ENCODE measurements at places on chromosomes 5 and 9. TPM values are rescaled to one million over a fixed set of nuclear protein-coding genes. Genes with fewer than 3 reads are reported as not detected.

GRCh38 chr5:27788184-27788583 lies 749.8 kb upstream of the CDH9 start:
- H3K27me3 ChIP-seq = no peaks in the 10 kb centered on the region
- no peaks in the 10 kb centered on the region for H3K36me3 ChIP-seq
- DNase-seq = no peak
- H3K4me3 ChIP-seq = no peak overlapping the region

GRCh38 chr5:83331842-83332241 lies 139.7 kb upstream of the VCAN start:
- no peak overlapping the region for H3K4me3 ChIP-seq
- no peaks in the 10 kb centered on the region for H3K36me3 ChIP-seq
- no peak for DNase-seq
- H3K27me3 ChIP-seq = no peaks in the 10 kb centered on the region
- no peaks in the 10 kb centered on the region for H3K4me1 ChIP-seq

GRCh38 chr5:122312591-122313406 lies 762 bp downstream of the SNCAIP start:
- H3K27me3 ChIP-seq = no peaks in the 10 kb centered on the region
- H3K36me3 ChIP-seq = no peaks in the 10 kb centered on the region
- H3K4me1 ChIP-seq = no peaks in the 10 kb centered on the region
- no peak overlapping the region for H3K4me3 ChIP-seq

DNA sequence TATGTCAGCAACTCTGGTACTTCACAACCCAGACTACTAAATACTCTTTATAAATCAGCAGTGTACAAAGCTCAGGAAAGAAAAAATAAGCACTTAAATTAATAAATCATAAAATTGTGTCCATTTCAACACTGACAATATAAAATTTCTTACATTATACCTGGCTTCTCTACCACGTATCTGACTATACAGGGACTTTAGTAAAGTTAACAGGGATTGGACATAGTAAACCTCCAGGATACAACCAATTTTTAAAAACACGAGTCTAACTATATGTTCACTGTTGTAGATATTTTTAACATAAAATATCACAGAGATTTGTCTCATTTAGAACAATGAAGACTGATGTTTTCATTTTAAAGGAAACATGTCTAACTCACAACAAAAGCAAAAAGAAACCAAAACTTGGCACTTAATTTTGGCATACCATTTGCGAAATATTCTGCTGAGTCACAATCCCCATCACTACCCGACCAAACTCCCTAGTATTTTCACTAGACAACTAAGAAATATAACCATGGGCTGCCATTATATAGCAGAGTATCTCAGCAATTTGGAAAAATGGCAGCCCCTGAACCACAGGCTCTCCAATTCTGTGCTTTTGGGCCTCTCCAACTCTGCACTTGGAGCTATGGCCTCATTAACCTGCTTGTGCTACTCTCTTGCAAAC lies 14.4 kb downstream of the FAM169A start:
- no peak overlapping the region for H3K4me3 ChIP-seq
- no peaks in the 10 kb centered on the region for H3K4me1 ChIP-seq
- no peaks in the 10 kb centered on the region for H3K27me3 ChIP-seq
- no peak for DNase-seq
- no peaks in the 10 kb centered on the region for H3K36me3 ChIP-seq

- H3K27ac ChIP-seq = no peak overlapping the region
- H3K4me3 ChIP-seq = no peak overlapping the region
- no peak for DNase-seq
- no peaks in the 10 kb centered on the region for H3K27me3 ChIP-seq
- peaks cover 5% of the 10 kb centered on the region for H3K4me1 ChIP-seq
Observed at GRCh38 chr5:38466424-38467189, 89.8 kb downstream of the LIFR start.

DNA sequence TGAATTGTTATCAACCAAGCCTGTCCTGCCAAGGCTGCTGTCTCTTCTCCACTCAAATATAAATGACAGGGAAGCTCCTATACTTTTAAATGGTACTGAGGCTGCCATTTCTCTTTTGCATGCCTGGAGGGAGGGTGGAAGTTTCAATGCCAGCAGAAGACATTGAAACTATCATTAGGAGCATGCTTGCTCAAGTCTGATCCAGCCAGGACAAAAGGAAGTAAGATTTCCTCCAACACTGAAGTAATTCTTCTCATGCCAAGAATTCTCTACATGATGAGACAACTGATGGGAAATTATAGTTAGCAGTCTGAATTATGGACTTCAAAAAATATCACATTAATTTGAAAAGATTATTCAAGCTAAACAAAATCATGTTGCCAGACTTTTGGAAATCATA lies 5.4 kb downstream of the SPINK6 start:
- no peaks in the 10 kb centered on the region for H3K36me3 ChIP-seq
- H3K4me1 ChIP-seq = no peaks in the 10 kb centered on the region
- H3K4me3 ChIP-seq = no peak overlapping the region

The FOXD4L6 gene
- 0.30 TPM for total RNA-seq

DNA sequence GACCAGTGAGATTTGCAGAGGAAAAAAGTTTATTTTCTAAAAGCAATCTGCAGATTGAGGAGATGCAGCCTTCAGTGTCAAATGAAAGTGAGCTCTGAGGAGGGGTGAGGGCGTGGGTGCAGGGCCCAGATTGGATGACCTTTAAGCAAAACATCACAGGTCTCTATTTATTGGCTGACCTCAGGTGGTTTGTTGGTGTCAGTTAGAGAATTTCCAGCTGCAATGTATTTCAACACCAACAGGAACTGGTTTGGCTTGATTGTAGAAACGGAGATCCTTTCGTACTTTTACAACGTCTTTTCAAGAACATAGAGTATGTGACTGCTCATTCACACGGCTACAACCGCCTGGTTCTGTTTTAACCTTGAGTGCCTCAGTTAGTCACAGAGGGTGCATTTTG lies 1069.1 kb downstream of the EFNA5 start:
- H3K36me3 ChIP-seq = no peaks in the 10 kb centered on the region
- no peaks in the 10 kb centered on the region for H3K4me1 ChIP-seq
- no peak overlapping the region for H3K4me3 ChIP-seq

DNA sequence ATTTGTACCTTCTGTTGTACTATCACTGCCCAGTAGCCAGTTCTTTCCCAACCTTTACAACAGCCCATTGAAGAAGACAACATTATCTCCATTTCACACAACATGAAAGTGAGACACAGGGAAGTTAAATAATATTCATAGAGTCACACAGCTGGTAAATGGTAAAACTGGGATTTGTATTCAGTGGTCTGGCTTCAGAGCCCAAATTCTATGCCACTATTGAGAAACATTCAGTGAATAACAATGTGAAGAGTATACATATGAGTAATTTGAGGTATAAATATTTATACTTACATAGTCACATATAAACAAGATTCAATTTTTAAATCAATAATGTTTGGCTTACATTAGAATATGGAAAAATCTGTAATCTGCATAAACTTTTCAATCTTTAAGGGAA lies 13.8 kb downstream of the SMIM15 start:
- H3K4me1 ChIP-seq = no peaks in the 10 kb centered on the region
- no peak for DNase-seq
- no peaks in the 10 kb centered on the region for H3K36me3 ChIP-seq
- H3K4me3 ChIP-seq = no peak overlapping the region
- H3K27ac ChIP-seq = no peak overlapping the region

- no peak overlapping the region for H3K4me3 ChIP-seq
- no peaks in the 10 kb centered on the region for H3K27me3 ChIP-seq
- no peaks in the 10 kb centered on the region for H3K36me3 ChIP-seq
- H3K4me1 ChIP-seq = no peaks in the 10 kb centered on the region
- DNase-seq = no peak
- no peak overlapping the region for H3K27ac ChIP-seq
Observed at GRCh38 chr9:78213712-78214111, 22.2 kb upstream of the CEP78 start.

The DELE1 gene
- total RNA-seq = 124 TPM

DNA sequence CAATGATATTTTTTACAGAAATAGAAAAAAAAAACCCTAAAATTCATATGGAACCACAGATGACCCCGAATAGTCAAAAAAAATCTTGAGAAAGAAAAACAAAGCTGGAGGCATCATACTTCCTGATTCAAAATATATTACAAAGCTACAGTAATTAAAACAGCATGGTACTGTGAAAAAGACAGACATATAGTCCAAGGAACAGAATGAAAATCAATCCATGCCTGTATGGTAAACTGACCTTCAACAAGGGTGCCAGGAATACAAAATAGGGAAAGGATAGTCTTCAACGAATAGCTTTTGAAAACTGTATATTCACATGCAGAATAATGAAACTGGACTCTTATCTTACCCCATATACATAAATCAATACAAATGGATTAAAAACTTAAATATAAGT lies 307.5 kb downstream of the MCTP1 start:
- H3K27ac ChIP-seq = no peak overlapping the region
- no peak overlapping the region for H3K4me3 ChIP-seq
- H3K27me3 ChIP-seq = no peaks in the 10 kb centered on the region
- H3K36me3 ChIP-seq = no peaks in the 10 kb centered on the region

GRCh38 chr5:60549841-60550240 lies 150.1 kb downstream of the DEPDC1B start:
- H3K27ac ChIP-seq = no peak overlapping the region
- no peaks in the 10 kb centered on the region for H3K27me3 ChIP-seq
- no peaks in the 10 kb centered on the region for H3K36me3 ChIP-seq
- H3K4me1 ChIP-seq = peaks cover 3% of the 10 kb centered on the region

The HBEGF gene
- total RNA-seq = 1.3 TPM

DNA sequence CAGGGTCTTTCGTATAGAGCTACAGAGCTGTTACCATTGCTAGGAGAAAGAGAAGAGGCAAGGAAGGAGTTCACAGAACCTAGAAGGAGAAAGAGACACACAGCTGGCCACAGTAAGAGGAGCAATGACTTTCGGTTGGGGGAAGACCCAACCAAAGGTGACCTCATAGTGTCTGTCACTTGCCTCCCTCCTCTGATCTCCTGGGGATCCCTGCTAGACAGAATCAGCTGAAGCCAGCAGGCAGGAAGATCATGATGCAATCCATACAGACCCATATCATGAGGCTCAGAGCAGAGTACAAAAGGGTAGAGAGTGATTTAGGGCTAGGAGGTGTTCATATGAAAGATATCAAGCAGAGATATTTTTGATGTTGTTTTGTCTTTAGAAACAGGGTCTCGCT lies 26.0 kb upstream of the EPB41L4B start:
- no peaks in the 10 kb centered on the region for H3K4me1 ChIP-seq
- no peak overlapping the region for H3K4me3 ChIP-seq
- H3K27me3 ChIP-seq = no peaks in the 10 kb centered on the region
- H3K27ac ChIP-seq = no peak overlapping the region
- no peak for DNase-seq
- no peaks in the 10 kb centered on the region for H3K36me3 ChIP-seq

The RC3H2 gene
- 93.8 TPM for total RNA-seq

DNA sequence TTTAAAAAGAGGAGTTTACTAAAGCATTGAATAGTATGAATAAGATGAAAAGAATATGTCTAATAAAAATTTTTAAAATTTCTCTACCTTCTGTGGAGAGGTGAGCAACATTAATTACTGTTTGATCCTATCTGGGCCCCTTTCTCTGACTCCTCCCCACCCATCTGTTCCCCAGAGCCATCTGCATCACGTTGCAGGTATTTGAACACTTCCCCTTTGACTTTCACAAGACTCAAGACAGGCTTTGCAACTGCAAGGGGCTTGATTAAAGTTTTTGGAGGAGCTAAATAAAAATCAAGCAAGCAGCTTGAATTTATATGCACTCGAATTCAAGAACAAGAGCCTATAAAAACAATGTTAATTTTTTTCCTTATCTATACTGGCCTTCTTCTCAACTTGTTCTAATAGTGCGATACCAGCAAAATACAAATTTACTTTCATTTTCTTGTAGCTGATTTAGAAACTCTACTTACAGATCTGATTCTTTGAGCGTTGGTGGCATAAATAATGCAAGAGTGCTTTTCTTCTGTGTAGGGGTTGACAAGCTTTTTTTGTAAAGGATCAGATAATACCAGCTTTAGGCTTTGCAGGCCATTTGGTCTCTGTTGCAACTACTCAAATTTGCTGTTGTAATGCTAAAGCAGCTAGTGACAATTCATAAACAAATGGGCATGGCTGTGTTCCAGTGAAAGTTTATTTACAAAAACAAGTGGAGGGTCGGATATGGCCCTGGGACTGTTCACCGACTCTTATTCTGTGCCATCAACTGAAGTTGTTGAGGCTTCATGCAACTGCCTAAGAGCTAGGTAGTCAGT lies 21.2 kb downstream of the TXNDC8 start:
- H3K4me3 ChIP-seq = peak overlapping the region; percentile 48
- DNase-seq = peak; percentile 62
- H3K36me3 ChIP-seq = no peaks in the 10 kb centered on the region
- peaks cover 7% of the 10 kb centered on the region for H3K4me1 ChIP-seq
- H3K27ac ChIP-seq = no peak overlapping the region

DNA sequence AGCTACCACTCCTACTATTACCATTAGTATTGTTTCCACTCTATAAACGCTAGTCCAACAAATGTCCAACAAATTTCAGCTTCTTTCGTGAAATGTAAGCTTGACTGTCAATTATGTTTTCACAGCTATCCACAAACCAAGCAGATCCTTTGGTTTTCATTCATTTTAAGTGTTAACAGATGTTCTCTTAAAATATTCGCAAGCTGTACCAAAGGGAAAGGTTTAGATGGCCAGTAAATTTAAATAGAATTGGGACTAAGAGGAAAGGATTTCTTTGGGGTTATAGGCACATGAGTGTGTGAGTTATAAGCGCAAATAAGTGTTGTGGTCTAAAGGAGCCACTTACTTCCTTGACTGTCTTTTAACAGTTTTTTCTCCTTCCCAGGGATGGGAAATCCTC lies 136.8 kb upstream of the ADRA1B start:
- H3K4me1 ChIP-seq = no peaks in the 10 kb centered on the region
- no peak overlapping the region for H3K27ac ChIP-seq
- H3K27me3 ChIP-seq = no peaks in the 10 kb centered on the region
- no peak overlapping the region for H3K4me3 ChIP-seq
- no peaks in the 10 kb centered on the region for H3K36me3 ChIP-seq

- H3K4me3 ChIP-seq = no peak overlapping the region
- no peak overlapping the region for H3K27ac ChIP-seq
- no peaks in the 10 kb centered on the region for H3K36me3 ChIP-seq
- no peak for DNase-seq
- no peaks in the 10 kb centered on the region for H3K27me3 ChIP-seq
- peaks cover 16% of the 10 kb centered on the region for H3K4me1 ChIP-seq
Observed at GRCh38 chr5:50658246-50658645, 8.2 kb upstream of the PARP8 start.

GRCh38 chr5:124698770-124699169 lies 47.7 kb downstream of the ZNF608 start:
- H3K27me3 ChIP-seq = no peaks in the 10 kb centered on the region
- H3K27ac ChIP-seq = no peak overlapping the region
- no peak for DNase-seq
- H3K4me3 ChIP-seq = no peak overlapping the region
- H3K4me1 ChIP-seq = peaks cover 33% of the 10 kb centered on the region
